ENCODE measurements at places on chromosomes 4 and X.

DNA sequence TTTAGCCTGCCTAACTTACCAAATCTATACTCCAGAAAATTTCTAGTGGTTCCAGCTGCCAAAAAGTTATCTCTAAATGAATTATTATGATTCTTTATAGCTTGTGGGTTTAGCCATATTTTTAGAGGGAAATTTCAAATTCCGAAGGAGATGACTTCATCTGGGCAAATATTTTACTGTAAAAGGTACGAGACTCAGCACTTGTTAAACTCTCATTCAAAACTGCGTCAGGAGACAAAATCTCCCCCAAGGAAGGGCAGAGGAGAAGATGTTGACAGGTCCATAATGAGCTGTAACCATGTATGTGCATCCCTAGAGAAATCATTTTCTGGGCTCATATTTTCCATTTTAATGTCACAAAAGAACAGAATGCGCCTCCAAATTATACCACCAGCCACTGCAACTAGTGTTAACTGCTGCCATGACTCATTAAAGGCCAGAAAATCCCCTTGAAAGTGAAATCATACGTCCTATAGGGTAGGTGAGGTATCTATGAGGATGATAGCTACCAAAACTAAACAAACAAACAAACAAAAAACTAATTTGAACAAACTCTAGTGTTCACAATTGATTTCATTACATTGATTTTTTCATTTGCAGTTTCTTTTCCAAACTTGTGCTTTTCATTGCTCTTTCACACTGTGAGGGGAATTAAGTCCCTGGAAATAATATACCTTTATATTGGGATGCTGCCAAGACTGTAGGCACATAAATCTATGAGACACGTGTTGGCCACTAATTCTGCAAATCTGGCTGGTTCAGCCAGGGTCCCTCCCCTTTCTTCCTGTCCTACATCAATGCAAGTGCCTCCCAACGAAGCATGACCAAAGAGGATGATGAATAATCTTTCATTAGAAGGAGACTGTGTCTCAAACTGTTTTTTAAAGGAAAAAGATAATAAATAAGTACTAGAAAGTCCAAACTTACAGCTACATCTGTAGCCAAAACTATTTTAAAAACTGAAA, 85.8 kb downstream of the ARHGAP6 start:
- peak; percentile 16 for DNase-seq

DNA sequence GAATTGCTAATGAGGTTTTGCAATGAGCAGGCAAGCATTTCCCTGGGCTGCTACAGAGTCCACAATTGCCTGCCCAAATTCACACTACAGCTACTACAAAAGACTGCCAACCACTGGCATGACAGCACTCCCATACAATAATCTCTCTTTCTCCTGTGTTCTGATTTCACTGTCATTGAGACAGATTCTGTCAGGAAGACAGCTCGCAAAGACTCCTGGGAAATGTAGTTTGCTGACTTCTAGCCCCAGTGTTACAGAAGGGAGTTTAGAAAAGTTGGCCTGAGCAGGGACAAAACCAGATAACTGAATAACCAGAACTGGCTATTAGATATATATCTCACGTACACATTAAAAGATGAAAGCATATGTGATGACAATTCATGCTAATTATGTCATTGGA, 1231.3 kb upstream of the PRKX start:
- DNase-seq, result no peak

DNA sequence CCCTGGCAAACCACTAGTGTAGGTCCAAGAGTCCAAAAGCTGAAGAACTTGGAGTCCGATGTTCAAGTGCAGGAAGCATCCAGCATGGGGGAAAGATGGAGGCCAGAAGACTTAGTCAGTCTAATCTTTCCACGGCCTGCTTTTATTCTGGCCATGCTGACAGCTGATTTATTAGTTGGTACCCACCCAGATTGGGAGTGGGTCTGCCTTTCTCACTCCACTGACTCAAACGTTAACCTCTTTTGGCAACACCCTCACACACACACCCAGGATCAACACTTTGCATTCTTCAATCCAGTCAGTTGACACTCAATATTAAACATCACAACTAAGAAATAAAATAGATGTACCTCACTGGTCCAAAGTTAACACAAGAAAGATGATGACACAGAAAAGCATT, 134.8 kb upstream of the GABRA2 start:
- DNase-seq, result no peak

GRCh38 chr4:61770456-61770855, 570.3 kb downstream of the ADGRL3 start:
- DNase-seq, result no peak

- DNase-seq, result no peak
Observed at GRCh38 chr4:53963781-53964180, 100.6 kb downstream of the CHIC2 start.

GRCh38 chr4:156896527-156896926, 75.1 kb downstream of the PDGFC start:
- DNase-seq, result no peak

DNA sequence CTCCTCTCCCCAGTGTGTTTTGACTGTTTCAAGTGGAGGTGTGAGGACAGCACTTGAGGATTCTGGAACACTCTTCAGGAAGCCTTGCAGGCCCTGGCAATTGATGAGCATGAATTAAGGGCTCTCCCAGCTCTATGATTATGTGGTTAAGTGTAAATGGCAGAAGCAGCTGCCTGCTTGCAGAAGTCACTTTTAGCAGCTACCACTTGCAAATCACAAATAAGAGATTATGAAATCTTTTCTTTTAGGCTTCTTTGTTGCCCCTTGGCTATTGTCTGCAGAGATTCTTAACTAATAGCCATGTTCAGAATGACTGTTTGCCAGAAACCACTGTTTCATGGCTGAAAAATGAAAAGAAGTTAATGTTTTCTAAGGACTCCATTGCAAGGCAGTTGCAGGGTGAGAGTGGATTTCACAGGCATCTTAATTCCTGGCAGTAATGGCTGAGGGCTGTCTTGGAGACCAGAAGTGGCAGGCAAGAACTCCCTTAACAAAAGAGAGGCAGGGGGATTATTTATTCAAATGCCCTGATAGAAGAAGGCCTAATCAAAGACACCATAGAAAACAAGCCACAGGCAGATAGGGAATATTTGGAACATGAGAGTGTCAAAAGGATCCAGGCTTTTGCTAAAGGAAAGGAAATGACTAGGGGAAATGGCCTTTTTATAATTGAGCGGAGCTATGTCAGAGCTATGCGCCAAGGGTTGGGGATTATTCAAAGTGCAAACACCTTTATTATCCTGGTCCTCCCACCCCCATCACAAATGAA, 8.3 kb upstream of the HOPX start:
- peak; percentile 40 for DNase-seq

DNA sequence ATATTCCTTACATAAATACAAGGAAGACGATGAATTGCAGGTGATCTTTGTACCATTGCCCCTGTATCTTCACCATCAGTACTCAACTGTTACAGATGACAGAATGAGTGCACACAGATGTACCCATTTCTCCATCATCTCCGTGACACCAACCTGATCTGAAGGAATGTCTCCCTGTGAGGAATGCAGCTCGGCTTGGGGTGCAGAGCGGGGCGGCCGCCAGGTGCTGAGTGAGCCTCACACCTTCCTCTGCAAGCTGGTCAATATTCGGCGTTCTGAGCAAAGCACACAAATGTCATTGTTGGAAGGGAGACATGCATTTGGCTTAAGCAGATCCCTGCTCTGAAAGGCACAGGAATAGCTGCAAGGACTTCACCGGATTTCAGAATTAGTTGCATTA, 7.4 kb downstream of the ARSD start:
- no peak for DNase-seq

GRCh38 chrX:11103751-11104150, 7.4 kb upstream of the HCCS start:
- no peak for DNase-seq

DNA sequence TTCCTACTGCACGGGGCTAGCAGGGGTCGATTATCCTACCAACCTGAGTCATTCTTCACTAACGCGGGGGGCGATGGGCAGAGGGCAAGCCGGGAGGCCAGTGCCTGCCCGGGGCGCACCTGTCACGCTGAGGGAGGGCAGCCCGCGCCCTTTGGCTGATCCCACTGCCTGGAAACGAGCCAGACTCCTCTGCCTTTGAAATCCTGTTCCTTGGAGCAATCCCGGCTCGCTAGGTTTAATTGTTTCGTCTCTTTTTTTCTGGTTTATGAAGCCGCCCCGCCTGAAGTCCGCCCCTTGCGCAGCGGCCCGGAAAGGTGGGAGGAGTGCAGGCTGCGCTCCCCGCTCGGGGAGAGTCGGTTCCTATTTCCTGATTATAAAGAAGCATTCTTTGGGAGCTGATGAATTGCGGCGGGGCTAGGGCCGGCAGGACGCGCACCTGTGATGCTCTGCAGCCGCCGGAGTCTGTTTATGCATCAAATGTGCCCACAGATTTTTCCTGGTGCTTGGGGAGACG, 484.2 kb downstream of the BCOR start:
- no peak for DNase-seq

DNA sequence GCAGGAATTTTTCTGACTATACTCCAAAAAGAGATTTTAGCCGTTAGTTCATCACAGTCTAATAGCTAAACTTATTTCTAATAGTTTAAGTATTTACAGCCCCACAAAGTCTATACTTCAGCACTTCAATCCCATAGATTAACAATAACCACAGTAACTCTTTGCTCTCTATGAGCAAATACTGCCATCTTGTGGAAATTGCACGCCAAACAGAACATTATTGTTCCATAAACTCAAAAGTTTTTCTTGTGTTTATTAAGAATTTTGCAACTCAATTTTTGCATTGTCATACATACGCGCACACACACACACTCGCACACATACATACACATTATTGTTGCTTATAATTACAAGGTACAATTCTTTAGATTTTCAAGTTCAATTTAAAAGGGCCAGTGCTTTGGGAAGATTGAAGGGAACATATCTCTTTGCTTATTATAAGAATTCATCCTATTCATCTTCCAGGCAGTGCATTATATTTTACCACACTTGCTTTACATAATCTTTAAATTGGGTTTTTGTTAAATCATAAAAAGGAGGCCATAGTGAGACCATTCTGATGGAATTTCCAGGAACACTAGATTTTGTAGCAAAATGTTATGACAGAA, 63.8 kb upstream of the ATOH1 start:
- peak; percentile 50 for DNase-seq

DNA sequence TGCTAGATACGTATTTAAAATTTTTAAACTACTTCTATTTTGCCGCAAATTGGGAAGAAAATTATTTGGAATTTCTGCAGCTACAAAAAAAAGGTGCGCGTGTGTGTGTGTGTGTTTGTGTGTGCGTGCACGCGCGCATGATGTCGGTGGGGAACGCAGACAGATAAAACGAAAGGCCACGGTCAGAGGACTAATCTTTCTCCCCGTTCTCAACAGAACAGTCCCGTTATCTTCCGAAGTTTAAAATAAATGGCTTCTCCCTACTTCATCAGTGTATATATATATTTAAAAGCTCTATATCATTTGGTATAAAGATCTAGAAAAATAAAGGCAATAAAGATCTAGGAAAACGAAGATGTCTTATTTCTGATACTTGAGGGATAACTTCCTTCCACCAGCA, 1.5 kb downstream of the MGARP start:
- DNase-seq, result no peak

- peak; percentile 34 for DNase-seq
Observed at GRCh38 chr4:56684320-56685050, 3.4 kb upstream of the HOPX start.

Measured in kidney capillary endothelial cell (primary cell).